AG04449 (cell line): ENCODE measurements at places on chromosomes 16 and 17.

- DNase-seq, result no peak
Observed at GRCh38 chr17:2825253-2825970, 29.2 kb downstream of the RAP1GAP2 start.

- DNase-seq, result no peak
Observed at GRCh38 chr16:89297156-89297874, 79.8 kb downstream of the ZNF778 start.

DNA sequence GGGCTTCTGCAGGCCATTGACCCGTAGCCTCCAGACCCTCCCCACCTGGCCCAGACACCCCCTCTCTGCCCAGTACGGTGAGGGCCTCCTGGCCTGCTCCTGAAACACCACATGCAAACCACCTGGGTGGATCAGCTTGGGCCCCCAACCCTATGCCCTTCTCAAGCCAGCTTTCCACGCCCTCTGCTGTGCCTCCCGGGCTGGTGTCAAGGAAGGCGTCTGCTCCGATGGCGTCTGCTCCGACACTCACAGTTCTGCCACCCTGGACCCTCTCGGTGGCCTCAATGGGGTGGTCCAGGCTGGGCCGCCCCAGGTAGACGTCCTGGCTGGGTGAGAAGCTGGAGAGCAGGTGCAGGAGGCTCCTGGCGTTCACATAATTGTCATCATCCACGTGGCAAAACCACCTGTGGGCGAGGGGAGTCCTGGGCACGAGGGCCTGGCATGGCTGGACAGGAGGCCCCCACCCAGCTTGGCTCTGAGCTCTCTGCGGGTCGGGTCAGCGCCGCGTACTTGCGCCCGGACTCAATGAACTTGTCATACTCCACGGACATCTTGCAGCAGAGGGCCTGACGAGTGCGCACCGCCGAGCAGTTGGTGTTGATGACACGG, 1.4 kb downstream of the RFNG start:
- DNase-seq, result no peak

- no peak for DNase-seq
Observed at GRCh38 chr16:3173892-3174617, 13.9 kb upstream of the OR1F1 start.

DNA sequence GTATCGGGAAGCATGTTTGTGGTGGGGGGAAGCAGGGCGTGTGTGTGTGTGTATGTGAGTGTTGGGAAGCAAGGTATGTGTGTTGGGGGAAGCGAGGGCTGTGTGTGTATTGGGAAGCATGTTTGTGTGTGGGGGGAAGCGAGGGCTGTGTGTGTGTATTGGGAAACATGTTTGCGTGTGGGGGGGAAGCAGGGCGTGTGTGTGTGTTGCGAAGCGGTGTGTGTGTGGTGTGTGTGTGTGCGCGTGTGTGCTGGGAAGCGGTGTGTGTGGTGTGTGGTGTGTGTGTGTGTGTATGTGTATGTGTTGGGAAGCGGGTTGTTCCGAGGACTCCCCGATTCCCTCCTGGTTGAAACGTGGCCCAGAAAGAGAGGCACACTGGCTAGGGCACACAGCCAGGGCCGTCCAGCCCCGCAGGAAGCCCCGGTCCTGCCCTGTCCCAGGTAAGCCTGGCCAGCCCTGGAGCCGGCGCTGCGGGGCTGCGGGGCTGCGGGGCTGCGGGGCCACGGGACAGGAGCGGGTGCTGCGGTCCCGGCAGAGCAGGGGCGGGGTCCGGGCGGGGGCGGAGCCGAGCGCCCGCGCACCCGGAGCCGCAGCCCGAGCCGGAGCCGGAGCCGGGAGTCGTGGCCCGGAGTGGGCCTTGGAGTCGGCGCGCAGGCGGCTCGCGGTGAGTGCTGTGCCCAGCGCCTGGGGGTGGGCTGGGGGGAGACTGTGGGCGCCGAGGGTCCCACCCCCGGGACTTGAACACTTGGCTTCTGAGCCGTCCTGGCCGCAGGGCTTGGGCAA, at the start of gene NOD2:
Gene NOD2 (plus strand): TSS at position 608 of the 783 bp plus-strand sequence. CDS start 5,890 bp downstream, outside the sequence.
- DNase-seq, result no peak

DNA sequence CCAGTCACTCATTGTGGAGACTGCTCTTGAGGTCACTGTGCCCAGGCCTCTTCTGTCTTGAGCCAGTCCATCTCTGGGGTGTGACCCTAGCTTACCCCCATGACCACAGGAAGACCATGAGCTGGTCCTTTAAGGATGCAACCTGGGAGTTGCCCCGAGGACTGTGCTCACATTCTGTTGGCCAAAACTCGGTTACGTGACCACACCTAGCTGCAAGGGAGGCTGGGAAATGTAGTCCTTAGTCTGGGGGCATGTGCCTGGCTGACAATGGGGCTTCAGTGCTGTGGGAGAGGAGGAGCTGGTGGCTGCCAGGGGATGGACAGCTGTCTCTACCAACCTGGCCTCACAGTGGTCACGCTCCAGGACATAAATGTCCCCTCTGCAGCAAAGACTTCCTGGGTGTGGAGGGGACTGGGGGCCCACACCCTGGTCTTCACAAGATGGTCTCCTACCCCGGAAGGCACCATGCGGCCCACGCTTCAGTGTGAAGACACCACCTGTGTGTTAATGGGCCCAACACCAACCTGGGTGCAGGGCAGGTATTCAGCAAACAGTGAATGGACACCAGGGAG, 55.4 kb downstream of the JPH3 start:
- DNase-seq, result no peak

GRCh38 chr16:49578435-49579024, 204.9 kb downstream of the C16orf78 start:
- DNase-seq, result no peak

- no peak for DNase-seq
Observed at GRCh38 chr17:10041287-10041612, 136.2 kb upstream of the RCVRN start.

DNA sequence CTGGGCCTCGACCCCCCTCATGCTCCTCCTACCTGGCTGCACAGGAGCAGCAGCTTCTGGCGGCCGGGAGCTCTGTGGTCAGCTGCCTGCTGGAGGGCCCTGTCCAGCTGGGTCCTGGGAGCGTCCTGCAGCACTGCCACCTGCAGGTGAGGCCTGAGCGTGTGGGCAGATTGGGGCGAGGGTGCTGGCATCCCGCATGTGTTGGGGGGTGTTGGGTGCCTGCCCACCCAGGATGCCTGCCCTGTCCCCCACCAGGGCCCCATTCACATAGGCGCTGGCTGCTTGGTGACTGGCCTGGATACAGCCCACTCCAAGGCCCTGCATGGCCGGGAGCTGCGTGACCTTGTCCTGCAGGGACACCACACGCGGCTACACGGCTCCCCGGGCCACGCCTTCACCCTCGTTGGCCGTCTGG, 16.5 kb downstream of the FCSK start:
- DNase-seq, result no peak

GRCh38 chr16:53986793-53987192, 282.8 kb downstream of the FTO start:
- DNase-seq, result no peak

DNA sequence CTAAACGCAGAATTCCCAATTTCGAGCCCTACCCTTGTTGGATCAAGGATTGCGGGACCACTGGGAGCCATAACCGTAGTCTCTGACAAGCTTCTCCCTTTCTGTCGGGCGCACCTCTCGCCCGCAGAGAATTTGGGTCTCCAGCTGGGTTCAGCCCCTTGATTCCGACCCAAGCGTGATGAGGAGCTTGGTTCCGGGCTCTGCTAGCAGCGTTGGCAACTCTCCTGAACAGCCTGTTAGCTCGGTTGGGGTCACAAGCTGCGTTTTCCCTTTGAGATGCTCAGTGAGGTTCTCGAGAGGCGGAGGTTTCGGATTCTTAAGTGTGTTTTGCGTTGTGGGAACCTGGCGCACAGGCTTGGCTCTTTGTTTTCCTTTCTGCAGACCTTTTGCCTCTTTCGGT, 655 bp downstream of the ATXN1L start:
- DNase-seq, result no peak

GRCh38 chr17:78515480-78515879, 61.7 kb downstream of the DNAH17 start:
- no peak for DNase-seq

- DNase-seq, result no peak
Observed at GRCh38 chr16:47069841-47070584, 73.7 kb downstream of the NETO2 start.

DNA sequence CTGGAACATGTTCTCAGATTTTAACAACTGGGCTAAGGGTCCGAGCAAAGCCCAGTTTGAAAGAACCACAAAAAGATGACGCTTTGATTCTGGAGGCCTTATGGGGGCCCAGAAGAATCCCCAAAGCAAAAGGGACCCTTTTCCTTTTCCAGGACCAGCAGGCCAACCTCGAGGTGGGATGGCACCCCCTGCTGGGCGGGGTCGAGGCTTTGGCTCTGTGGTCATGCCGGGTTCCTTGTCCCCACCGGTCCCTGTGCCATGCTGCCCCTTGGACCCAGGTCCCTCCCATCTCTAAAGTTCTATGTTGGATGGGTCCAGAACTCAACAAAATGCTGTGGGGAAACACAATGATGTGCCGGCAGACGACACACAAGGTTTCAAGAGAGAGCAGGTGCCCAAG, 30.9 kb downstream of the TMEM204 start:
- no peak for DNase-seq
